Fibroblast of skin of right biceps (primary cell): ENCODE measurements at places on chromosomes 13 and 19.

DNA sequence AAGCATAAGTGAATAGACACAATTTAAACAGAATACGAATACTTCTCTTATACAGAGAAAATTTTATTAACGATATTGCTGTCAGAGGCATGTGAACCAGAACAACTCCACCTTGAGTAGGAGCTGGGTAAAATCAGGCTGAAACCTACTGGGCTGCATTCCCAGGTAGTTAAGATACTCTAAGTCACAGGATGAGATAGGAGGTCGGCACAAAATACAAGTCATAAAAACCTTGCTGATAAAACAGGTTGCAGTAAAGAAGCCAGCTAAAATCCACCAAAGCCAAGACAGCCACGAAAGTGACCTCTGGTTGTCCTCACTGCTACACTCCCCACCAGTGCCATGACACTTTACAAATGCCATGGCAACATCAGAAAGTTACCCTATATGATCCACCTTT is 49.2 kb upstream of the TRPC4 start:
- no peak for DNase-seq

DNA sequence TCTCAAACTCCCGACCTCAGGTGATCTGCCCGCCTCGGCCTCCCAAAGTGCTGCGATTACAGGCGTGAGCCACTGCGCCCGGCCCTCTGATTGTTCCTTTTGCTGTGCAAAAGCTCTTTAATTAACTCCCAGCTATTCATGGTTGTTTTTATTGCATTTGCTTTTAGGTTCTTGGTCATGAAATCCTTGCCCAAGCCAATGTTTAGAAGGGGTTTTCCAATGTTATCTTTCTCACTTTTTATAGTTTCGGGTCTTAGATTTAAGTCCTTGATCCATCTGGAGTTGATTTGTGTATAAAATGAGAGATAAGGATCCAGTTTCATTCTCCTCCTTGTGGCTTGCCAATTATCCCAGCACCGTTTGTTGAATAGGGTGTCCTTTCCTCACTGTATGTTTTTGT is 19.2 kb upstream of the GRTP1 start:
- DNase-seq = no peak

DNA sequence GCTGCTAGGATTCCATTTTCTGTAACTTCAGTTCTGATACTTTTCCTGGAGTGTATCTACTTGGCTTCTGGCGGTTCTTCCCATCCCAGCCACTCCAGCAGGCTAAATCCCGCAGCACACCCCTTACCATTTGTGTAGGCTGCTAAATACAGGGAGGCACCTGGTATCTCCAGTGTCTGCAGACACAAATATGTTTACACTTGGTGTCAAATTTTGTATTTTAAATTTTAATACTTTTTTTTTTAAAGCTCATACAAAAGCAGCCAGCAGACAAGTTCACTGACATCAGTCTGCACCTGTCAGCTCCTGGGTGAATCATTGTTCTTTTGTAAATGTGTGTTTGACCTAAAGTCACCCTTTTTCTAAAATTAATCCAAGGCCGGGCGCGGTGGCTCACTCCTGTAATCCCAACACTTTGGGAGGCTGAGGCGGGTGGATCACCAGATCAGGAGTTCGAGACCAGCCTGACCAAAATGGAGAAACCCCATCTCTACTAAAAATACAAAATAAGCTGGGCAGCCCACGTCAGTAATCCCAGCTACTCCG is 3.4 kb upstream of the ZSCAN4 start:
- no peak for DNase-seq

- peak; percentile 40 for DNase-seq
These were observed 366.2 kb downstream of the DNAJC15 start for GRCh38 chr13:43389573-43389972.

DNA sequence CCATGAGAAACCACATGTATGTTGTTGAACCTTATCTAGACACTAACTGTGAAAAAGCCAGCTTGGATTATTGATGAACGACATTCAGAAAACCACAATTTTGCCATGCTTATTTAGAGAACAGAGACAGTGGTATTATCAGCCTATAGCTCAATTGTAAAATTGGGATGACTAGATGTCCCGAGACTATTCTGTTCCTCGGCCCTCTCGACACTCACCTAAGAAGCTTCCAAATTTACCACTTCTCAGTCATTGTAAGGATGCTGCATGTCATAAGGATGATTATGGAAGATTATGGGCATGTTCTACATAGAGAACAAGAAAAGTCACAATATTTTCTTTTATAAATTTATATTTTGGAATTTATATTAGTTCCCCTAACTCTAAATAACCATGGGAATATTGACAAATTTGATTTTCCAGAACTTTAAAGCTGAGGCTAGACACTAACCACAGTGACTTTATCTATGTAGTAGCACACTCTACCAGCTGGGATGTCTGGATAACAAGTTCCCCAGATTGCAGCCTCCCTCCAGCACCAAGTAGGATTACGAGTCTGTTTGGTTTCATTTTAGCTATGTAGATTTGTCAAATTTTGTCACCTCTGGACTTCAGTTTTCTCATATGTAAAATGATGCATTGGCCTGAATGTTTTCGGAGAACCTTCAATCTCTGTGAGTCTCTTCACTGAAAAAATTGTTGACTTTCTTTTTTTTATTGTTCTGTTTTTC is 513.6 kb downstream of the IRS2 start:
- DNase-seq = no peak

DNA sequence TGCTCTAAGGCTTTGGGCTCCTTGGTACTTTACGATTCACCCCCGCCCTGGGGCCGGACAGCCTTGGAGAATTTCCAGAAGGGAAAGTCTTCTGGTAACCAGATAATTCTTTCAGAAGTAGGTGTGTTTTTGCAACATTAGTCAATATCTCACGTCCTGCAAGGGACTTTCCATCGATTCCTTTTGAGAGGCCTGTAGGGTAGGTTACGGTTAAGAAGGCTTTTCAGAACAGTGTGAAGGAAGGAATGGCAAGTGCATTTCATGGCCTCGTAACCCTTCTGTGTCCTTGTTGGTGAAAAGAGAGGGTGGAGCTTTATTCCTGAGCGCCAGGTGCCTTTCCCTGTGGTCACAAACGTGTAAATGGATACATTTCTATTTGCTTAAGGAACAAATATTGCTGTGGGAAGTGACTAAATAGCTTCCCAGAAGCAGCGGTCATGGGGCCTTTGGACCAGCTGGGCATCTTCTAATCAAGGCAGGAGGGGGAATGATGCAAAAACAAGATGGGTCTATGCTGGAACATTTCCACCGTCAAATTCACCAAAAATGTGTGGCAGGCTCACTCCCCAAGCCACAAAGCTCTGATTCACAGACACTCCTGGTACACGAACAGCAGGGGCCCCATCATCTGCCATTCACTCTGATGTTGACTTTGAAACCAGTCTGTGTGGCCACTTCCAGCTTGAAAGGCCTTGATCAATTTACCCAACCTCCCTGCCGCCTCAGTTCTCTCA is 99.2 kb downstream of the ANKRD10 start:
- DNase-seq = no peak

- peak; percentile 3 for DNase-seq
These were observed 47.6 kb downstream of the CEP89 start for GRCh38 chr19:32924200-32924599.

DNA sequence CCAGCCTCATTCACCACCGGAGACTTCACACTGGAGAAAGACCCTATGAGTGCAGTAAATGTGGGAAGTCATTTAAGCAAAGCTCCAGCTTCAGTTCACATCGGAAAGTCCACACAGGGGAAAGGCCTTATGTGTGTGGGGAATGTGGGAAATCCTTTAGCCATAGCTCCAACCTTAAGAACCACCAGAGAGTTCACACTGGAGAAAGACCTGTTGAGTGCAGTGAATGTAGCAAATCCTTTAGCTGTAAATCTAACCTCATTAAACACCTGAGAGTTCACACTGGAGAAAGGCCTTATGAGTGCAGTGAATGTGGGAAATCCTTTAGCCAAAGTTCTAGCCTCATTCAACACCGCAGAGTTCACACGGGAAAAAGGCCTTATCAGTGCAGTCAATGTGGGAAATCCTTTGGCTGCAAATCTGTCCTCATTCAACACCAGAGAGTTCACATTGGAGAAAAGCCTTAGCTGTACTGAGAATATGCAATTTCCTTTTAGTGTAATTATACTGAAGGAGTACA is 8.8 kb downstream of the ZNF211 start:
- DNase-seq = no peak

DNA sequence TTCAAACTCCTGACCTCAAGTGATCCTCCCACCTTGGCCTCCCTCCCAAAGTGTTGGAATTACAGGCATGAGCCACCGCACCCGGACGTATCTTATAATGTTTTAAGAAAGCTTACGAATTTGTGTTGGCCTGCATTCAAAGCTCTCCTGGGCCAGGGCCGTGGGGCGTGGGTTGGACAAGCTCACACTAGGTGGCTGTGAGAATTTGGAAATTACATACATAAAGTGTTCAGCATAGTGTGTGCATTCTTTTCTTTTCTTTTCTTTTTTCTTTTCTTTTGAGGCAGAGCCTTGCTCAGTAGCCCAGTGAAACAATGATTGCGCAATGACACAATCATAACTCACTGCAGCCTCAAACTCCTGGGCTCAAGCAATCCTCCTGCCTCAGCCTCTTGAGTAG is 2.6 kb downstream of the ZSWIM4 start:
- peak; percentile 70 for DNase-seq

DNA sequence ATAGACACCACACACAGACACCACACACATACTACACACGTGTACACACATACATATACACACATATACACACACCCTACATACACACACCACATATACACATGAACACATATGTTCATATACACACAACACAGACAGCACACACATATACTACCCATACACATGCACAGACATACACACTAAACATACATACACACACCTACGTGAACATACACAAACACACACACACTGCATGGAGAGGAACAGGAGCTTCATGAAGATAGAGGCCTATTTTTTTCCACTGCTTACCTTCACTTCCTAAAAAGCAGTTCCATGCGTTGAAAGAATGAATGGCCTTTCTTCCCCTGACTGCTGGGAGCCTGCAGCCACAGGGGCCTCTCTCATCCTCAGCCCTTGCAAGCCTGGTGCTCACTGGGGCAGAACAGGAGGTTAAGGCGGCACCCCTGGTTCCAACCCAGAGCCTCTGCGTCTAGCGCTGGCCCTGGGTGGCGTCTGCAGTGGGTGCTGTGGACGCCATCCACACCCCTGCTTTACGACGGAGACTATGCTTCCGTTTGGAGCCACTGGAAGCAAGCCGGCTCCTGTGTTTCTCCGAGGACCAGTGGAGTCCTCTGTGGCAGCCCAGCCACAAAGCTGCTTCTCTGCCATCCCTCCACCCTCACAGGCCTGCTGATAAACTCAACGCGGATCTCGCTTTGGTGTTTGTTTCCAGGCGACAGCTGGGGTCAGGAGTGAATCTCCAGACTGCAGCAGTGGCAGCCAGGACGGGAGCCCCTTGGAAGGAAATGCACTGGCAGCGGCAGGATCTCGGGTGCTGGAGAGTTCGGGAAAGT is 1.9 kb upstream of the RASA3 start:
- DNase-seq = no peak

GRCh38 chr13:91238036-91238435 is 109.5 kb upstream of the MIR17HG start:
- DNase-seq = no peak

DNA sequence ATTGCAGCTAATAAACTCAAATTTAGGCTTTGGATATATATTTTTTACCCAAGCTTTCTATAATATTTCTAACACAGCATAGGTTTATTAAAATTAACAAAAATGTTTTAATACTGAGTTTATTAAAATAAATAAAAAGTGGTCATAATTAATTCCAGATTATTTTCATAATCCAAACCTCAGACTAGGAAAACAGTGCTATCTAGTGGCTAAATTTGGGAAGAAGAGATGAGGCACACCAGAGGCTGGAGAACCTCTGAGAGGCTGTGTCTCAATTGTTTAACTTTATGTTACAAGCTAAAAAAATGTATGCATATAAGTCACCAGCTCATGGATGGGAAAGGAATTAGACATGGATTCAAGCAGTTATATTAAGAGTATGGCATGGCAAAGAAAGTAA is 392.5 kb downstream of the DIAPH3 start:
- DNase-seq = peak; percentile 55

DNA sequence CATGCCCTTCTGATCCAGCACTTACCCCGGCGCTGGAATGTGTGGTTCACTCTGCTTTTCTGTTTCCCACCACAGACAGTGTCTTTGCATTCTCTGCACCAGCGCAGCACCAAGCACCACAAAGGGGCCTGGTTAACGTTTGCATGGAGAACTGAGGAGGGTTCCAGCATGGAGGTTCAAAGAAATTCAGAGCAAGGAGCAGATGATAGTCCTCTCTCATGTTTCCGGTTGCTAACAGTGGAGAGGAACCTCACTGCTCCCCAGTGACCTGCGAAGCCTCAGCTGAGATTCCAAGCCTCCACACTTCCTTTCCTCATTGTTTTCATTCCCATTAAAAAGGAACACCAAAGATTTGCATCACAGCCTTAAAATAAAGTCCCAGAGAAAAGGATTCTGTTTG is 99.7 kb downstream of the STARD13 start:
- no peak for DNase-seq

- no peak for DNase-seq
These were observed 371.3 kb downstream of the IRS2 start for GRCh38 chr13:109415057-109415456.

- peak; percentile 19 for DNase-seq
These were observed 447.7 kb downstream of the GPC6 start for GRCh38 chr13:93674337-93674755.

GRCh38 chr13:69474011-69474685 is 633.5 kb upstream of the ATXN8OS start:
- peak; percentile 23 for DNase-seq

- no peak for DNase-seq
These were observed 78.0 kb downstream of the ATP11A start for GRCh38 chr13:112767506-112768471.

DNA sequence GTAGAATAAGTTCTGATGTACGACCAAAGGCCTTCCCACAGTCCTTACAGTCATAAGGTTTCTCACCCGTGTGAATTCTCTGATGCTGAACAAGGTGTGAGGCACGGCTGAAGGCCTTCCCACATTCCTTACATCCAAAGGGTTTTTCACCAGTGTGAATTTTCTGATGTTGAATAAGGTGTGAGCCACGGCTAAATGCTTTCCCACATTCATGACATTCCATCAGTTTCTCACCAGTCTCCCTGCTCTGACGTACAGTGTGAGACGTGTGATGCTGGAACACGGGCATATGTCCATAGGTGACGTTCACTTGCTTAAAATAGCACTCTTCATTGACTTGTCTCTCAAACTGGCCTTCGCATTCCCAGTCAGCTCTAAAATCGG is 31.0 kb upstream of the COX7A1 start:
- no peak for DNase-seq

DNA sequence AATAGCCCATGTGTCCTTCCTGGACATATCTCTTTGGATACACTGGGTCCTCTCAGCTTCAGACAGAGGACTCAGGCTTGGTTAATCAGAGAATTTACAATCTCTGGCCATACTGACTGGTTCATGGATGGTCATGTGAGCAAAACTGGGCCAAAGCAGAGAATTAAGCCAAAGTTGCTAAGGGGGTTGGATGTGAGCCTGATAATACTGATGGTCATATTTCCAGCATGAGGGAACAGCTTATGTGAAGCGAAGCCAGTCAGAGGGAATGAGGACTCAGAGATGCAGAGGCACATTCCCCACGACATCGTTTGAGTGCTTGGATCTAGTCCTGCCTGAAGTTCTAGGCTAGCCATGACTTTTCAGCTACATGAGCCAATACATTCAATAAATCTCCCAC is 22.0 kb upstream of the LRRC4B start:
- no peak for DNase-seq
